ENCODE measurements at places on chromosomes 13 and 19.

GRCh38 chr13:41122838-41123237 is 9.8 kb downstream of the KBTBD6 start:
- no peak for DNase-seq

DNA sequence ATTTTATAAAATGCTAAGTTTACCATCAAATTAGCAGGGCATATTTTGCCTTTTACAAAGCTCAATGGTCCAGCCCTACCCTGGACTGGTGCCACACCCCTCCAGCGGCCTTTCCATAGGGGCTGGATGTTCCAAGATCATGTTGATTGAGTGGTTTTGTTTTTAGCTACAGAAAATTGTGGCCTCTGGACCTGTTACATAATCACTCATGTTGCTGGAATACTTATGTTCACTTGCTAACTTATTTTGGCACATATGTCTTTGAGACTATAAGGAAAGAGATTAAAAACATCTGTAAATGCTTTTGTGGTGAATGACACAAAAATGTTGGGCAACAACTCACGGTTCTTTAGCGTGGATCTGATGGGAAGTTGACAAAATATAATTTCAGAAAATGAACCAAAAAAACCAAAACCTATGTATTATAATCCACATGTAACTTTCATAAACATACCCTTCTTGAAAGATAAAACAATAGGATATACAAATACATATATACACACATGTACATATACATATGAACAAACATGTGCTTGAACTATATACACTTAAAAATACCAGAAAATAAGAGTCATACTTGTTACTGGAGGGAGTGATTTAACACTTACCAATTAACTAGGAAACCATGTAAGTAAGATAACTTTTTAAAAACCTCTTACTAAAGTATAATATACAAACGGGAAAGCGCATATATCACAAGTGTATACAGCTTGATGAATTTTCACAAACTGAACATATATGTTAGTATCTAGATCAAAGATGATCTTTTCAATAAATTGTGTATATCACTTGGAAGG is 46.6 kb upstream of the SLC15A1 start:
- no peak for DNase-seq

DNA sequence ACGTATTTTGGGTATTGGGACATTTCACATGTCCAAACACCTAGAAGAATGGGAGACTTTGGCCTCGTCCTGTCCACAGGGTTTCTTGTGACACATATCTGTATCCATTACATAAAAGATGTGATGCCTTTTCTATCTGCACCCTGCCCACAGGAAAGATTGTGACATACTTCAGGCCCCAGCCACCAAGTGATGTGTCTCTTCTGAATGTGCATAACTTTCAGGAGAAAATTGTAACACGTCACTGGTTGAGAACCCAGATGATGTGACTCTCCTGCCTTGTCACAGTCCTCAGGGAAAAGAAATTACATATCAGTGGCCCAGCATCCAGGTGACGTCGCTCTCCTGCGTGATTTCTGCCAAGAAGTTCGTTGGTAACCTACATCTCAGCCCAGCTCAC is 21.0 kb upstream of the ZNF681 start:
- no peak for DNase-seq

DNA sequence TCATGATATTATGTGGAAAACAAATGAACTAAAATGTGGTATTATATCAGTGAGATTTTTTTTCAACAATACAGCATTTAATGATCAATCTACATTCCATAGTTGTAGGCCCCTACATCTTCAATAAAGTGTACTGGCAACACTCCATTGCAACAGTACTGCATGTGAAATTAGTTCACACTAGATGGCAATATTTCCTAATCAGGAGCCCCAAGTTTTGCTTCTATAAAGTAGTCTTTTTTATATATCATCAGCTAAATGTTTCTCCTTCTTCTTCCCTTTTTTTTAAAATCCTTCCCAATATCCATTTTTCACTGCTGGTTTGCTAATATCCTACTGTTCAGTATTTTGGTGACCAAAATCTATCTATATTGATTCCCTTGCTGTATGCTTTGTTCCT is 528.3 kb upstream of the ATXN8OS start:
- no peak for DNase-seq

DNA sequence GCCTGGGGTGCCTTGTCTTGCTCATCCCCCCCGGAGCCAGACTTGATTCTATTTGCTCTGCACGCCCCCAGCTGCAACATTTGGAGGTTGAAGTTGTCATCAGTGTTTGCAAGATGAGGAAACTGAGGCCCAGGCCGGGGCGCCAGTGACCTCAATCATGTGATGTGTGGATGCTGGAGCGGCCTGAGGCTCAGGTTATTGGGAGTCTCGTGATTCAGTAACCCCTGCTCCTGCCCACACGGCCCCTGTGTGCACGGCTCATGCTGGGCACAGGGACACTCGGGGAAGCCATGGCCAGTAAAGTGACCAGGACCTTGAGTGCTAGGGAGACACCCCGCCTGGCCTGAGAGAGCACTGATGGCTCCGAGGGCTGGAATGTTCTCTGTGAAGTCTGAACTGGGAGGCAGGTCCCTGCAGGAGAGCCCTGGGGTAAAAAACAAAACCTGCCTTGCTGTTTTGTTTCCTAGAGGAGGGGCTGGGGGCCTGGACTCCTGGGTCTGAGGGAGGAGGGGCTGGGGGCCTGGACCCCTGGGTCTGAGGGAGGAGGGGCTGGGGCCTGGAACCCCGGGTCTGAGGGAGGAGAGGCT is 1.9 kb downstream of the FGF21 start:
- no peak for DNase-seq

- DNase-seq: no peak
Measured at GRCh38 chr19:16023146-16023915, 53.0 kb upstream of the TPM4 start.

DNA sequence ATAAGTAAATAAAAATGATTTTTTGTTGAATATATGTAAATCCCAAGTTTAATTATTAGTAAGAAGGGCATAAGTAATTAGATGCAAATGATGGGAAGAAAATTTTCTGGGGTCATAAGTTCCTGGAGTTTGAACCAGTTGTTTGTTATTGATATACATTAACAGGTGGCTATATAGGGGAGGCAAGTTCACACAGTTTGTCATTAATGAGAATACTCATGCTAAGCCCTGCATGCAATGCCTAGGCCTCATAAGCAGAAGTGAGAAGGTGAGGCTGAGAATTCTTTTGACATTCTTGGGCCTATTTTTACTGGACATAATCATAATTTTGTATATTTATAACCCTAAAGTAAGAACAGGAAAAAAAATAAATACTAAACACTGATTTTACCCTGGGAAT is 1210.7 kb upstream of the PCDH9 start:
- DNase-seq: no peak

DNA sequence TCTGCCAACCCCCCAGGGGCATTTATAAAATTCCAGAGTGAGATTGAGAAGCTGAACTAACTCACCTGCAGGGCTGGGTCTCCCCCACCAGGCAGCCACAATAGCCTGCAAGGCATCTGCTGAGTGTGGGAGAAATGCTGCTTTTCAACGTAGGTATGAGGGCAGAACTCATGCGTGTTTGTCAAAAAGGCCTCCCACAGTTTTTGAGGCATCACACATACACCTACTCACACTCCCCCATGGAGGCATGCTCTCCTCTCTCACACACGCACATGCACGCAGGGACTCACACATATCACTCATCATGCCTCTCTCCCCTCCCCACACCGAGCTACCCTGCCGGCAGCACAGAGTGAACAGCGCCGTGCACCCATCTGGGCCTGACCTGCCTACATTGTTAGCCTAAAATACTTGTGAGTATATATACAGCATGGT is 390.5 kb downstream of the FGF9 start:
- no peak for DNase-seq

- DNase-seq: no peak
Measured at GRCh38 chr13:39635564-39635963, 19.9 kb upstream of the COG6 start.

DNA sequence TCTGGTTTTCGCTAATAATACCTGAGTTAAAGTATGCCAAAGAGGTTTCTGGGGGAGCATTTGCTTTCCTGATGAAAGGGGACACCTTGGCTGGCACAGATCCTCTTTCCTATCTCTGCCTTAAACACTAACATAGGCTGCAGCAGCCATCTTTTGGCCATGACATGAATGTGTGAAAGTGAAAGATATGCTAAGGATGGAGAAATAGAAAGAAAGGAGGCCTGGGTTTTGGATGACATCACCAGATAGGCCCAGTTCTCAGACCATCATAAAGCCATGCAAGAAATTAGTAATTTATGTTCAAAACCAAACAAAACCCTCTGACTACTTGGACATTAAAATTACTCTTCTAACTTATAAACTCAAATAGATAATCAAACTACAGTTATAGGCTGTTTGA is 279.7 kb downstream of the COG6 start:
- no peak for DNase-seq

- DNase-seq: no peak
Measured at GRCh38 chr19:5988517-5989387, 10.8 kb upstream of the RANBP3 start.

DNA sequence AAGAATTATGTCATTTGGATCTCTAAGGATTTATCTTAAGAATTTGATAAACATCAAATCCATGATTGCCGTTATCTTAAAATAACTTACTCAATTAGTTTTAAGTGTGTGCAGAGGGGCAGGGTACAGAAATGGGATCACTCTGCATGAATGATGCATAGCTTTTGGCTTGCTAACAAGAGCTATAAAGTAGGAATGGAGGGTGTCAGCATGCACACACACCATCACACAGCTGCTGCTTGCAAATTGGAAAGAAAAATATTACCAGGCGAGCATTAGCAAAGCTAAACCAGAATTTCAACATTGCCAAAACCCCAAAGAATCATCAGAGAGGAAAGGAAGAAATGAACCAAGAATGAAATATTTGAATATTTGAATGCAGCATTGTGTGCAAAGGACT is 580.6 kb downstream of the LMO7 start:
- no peak for DNase-seq

- no peak for DNase-seq
Measured at GRCh38 chr13:64083396-64083795, 2667.7 kb upstream of the PCDH20 start.

- no peak for DNase-seq
Measured at GRCh38 chr19:28294395-28294794, 918.6 kb downstream of the UQCRFS1 start.

DNA sequence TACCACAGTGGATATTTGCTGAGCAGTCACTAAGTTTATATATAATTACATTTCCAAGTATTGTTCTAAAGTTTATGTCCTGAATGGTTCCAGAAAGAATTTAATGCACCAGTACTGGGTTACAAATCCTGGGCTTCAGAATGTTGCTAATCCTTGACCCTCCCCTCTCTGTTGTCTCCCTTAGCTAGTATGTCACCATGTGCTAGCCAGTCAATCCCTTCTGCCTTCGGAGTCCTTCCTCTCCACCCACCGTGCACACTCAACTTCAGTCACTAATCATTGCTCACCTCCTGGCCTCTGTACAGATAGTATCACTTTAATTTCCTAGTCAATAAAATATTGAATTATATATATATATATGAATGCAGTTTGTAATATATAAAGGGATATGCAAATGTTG is 7.5 kb downstream of the FAM124A start:
- no peak for DNase-seq

DNA sequence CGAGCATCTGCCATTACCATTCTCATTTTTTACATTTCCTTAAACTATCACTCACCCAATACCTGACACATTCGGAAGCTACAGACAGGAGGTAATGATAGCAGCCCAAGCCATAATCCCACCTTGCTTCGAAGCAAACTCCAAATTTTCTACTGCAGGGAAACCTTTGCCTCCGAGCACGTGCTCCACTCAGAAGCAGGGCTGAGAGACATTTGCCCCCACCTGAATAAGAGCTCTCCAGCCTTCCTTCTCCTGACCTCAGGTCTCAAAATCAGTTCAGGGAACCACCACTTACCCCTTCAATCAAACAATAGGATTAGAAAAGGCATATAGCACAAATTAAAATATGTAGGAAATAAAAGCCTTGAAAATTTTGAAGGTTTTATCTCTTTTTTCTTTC is 2.3 kb upstream of the DACH1 start:
- DNase-seq: no peak

- no peak for DNase-seq
Measured at GRCh38 chr13:41658057-41658661, 200.8 kb downstream of the RGCC start.

DNA sequence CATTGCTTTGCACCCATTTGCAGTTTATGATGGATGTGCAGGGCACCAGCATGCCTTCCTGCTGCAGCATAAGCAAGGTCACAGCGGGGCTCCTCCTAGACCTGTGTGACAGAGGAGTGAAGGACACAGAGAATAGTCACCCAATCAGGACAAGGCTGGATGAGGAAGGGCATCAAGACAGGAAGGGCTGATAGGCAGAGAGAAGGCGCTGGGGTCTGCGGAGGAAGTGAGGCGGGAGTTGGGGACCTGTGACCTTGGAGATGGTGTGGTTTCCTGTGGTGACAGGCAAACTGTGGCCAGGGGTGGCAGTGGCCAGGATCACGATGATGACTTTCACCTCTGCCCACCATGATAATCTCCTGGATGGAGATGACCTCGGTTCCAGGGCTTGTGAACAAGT is 16.4 kb upstream of the KCTD15 start:
- DNase-seq: no peak

DNA sequence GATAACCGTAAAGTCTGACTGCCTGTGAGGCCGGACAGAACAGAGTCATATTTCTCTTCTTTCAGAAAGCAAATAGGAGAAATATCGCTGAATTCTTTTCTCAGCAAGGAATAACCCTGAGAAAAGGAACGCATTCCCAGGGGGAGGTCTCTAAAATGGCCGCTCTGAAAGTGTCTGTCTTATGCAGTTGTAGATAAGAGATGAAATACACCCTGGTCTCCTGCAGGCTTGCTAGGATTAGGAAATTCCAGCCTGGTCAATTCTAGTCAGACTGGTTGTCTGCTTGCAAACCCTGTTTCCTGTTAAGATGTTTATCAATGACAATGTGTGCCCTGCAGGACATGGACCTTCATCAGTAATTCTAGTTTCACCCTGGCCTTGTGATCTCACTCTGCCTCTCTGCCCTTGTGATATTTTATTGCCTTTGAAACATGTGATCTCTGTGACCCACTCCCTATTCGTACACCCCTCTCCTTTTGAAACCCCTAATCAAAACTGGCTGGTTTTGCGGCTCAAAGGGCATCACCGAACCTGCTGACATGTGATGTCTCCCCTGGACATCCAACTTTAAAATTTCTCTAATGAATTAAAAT is 934.8 kb upstream of the SPRY2 start:
- DNase-seq: no peak

DNA sequence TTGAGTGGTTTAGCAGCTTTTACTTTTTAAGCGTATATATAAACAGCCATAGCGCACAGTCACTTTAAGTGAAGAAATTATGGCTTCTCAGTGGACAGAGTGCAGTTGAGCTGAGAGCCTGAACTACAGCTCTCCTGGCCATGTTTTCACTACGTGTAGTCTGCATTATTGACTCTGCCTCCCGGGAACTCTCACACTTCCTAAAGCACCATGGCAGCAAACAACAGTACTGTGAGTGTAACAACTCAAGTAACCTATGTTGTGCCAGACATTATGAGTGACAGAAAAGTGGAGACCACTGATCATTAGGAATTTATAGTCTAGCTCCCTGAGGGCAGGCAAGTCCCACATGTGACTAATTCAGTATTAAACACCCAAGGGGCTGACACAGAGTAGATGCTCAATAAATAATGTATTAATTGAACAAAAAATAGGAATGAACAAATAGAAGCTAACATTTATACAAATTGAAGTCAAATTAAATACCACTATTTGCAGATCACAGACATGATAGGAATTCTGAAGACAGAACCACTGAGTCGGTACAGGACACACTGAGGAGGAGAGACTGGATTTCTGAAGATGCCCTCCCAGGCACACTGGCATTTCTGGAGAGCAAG is 19.7 kb downstream of the EFNB2 start:
- no peak for DNase-seq

All from neural crest cell (in vitro differentiated cells).